A172 (cell line): ENCODE measurements at places on chromosomes 3 and 15.
A peak's percentile ranks its signal among the peaks of the same experiment; 100 is the strongest.

DNA sequence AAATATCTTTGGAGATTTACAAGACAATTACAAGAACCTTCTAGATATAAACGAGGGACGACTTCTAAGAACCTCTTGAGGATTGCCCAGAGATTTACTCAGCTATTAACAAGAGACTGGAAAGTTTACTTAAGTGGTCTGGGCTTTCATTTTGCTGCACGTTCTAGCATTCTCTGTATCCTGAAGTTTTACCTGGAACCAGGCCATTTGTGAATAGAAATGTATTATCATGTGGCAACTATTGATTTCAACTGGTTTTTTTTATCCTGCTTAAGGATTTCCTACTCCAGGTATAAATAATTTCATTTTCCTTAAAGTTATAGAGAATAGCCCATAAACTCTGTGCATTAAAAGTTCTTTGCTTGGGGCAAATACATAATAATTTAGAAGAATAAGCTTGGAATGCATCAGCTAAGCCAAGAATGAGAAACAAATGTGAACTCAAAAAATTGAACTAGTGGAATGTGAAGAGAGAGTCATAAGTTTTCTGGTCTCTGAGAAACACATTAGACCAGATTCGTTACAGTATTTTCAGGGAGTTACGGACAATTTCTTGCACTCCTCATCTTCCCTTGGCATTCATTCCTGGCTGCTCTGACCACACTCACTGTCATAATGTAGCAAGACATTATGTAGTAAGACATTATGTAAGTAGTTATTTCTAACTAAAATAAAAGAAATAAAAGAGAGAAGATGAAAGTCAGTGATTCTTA, 1.3 kb downstream of the AQP9 start:
- no peak for DNase-seq

- DNase-seq, result no peak
Observed at GRCh38 chr3:123290962-123291361, 89.2 kb downstream of the SEC22A start.

GRCh38 chr3:174110761-174111160, 713.2 kb downstream of the NLGN1 start:
- DNase-seq, result no peak

DNA sequence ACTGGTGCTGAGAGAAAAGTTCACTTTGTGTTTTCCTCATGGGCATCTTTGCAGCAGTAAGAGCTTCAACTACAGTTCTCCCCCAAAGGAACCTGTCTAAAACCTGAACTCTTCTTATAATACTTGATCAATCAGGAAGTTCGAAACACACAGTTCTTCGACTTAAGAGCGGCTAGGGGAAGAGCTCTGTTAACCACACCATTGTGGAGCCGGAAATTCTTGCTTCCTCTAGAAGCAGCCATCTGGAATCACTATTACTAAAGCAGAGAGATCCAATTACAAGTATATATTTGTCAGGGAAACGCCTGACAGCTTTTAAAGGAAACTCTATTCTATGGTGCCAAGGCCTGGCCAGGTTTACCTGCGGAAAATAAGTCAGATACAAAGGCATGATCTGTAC, 337.3 kb upstream of the CBLB start:
- no peak for DNase-seq

DNA sequence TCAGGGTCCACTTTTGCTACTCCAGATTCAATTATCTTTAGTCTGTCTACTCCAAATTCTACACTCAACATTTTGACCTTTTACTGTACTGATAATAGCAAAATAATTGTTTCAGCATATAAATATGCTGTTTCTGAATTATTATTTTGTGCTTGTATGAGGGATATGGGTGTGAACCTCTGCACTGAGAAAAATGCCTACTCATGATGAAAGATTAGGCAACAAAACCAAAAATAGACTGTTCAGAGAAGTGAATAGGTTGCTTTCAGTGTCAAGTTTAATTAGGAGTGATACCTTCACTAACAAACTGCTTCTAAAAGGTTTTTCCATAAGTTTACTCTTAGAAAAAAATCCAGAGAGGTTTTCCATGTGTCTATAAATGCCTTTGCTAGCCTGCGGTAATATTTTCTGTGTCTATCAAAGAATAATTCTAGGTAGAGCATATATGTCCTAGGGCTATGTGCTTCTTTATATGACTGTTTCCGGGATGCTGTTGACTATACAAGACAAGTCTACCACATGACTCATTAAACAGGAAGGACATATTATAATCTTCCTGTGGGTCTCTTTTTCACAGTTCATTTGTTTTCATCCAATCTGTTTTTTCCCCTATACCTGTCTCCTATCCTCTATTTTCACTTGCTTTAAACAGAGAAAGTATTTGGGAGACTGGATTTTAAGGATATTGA, 218.5 kb upstream of the TTC14 start:
- DNase-seq, result peak; percentile 12

- no peak for DNase-seq
Observed at GRCh38 chr3:125381314-125381713, 6.2 kb upstream of the ZNF148 start.

DNA sequence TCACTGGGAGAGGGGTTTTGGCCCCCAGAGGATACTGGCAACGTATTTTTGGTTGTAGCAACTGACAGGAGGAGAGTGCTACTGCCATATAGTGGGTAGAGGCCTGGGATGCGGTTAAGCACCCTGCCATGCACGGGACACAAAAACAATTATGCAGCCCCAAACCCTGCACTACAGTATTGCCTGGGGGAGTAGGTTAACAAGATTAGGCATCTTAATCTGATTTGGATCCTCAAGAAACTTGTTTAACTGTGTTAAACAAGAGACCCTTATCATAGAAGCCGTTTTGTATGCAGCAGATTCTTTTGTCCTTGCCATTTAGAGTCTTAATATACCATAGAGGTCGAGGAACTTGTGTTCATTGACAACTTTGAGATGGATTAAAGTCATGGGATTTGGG, 3.4 kb downstream of the PHLDB2 start:
- no peak for DNase-seq

- no peak for DNase-seq
Observed at GRCh38 chr3:168532135-168532534, 436.4 kb upstream of the GOLIM4 start.

DNA sequence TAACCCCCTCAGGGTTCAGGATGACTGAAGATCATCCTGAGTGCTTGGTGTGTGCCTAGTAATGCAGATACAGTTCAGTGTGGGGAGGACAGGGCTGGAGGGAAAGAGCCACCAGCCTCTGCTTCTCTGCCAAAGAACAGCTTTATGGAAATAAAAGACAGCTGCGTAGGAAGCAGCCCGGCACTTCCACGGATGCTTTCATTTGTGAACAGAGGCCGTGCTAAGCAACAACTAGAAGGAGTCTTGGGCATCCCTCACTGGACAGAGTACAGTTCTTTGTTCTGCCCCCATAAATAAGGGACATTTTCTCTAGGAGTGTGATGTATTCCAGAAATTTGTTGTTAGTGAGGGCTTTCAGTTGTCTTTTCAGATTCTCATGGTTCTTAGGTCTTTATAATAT, 194.8 kb upstream of the RGMA start:
- DNase-seq, result no peak

DNA sequence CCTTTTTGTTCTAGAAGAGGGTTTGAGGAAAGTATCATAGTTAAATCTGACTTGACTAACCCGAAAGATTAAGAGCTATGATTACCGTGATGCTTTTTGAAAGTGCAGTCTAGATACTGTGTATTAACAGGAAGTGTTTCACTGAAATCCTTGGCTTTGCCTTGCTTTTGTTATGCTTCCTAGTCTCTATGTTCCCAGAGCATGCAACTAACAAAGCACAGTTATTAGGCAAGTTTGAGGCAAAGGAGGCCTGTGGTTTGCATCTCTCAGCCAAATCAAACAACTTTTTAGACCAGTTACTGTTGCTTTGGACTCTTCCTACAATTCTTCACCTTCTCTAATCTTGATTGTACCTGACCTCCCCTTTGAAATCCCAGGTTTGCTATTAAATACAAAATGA, 3.9 kb downstream of the LXN start:
- DNase-seq, result no peak

DNA sequence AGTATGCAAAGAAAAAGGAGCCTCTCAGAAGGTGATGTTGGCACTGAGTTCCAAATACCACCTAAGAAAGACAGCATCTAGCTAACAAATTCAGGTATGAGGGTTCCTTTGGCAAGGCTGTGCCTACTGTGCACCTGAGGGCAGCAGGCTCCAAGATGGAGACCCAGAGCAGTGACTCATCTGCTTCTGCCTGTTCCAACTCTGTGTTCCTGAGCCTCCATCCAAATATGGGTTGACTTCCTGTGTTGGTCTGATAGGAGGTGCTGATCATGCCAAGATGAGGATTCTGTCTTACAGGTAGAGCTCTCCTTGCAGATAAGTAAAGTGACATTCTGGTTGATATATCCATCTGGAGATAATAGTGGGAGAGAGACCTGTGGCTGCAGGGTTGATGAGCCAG, 26.0 kb downstream of the SV2B start:
- DNase-seq, result no peak

DNA sequence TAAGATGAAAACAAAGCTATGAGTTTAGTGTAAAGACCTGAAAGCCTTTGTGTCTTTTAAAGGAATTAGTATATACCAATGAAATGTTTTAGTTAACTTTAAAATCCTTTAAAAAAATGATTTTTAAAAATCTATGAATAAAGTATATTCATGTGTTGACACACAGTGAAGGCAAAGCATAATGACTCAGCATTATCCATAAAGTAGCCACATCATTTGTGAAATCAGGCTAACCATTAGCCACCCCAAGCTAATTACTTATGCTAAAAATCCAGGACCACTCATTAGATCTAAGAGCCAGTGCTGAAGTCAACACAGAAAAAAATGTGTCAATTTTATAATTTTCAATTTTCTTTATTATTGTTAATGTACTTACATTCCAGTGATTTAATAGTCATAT, 310.2 kb downstream of the TBC1D5 start:
- no peak for DNase-seq

- DNase-seq, result no peak
Observed at GRCh38 chr3:4848176-4848825, 130.9 kb upstream of the BHLHE40 start.

- no peak for DNase-seq
Observed at GRCh38 chr3:183818041-183818620, 7.2 kb downstream of the MAP6D1 start.

DNA sequence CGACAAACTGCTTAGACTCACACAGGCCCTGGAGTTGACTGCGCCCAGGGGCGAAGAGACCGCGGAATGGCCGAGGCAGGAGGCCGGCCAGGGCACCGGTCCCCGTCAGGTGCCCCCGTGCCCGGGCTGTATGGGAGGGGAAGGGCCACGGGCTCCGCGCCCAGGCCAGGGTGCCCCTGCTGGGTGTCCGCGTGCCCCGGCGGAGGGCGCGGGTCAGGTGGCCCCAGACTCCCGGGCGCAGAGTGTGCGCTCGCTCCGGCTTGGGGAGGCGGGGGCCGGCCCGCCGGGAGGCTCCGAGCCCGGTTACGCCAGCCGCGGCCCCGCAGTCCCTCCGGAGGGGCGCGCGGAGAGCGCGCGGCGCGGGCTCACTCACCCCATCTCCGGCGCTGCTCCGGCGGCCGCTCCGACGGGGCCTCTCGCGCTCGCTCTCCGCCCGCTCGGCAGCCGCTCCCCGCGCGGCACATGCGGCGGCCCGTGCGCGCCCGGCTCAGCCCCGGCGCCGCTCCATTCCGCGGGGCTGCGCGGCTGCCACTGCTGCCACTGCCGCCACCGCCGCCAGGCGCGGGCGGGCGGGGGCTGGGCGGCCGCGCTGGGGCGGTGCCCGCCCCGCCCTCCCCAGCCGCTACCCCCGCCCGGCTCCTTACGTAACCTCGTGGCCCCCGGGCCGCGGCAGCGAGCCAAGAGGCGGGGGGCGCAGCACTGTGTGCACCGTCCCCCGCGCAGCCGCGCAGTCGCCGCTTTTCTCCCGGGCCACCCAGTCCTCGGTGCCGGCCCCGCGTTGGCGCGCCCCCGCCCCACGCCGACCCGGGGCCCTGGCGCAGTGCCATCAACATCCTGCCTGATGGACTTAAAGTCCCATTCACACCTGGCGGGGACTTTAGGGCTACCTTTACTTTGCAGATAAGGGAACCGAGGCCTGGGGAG, at the start of gene HOMER2:
TSS of gene HOMER2 (minus strand) at position 563 of the 924 bp plus-strand sequence. CDS start at position 378, 185 bp downstream.
- no peak for DNase-seq

- peak; percentile 63 for DNase-seq
Observed at GRCh38 chr3:118628704-118629341, 405.8 kb downstream of the IGSF11 start.
